ENCODE measurements at places on chromosomes 2 and 18.

- no peak for DNase-seq
Measured at GRCh38 chr2:76450024-76450475, 739.3 kb upstream of the GCFC2 start.

DNA sequence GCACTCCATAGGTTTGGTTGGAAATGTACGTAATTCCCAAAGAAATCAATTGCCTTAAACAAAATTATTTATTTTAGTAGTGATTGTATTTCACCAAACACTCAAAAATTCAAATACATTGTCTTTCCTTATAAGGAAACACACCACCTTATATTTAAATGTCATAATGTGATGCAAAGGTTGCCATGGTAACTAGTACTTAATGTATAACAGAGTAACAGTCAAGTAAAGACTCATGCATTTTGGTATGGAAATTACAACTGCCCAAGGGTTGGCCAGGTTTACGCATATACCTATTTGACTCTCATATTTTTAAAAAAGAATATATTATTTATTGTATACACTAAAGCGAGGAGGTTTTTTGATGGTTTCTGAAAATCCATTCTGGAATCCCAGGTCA is 231.2 kb downstream of the TCF4 start:
- no peak for DNase-seq

GRCh38 chr18:48548011-48548771 is 9.4 kb downstream of the CTIF start:
- no peak for DNase-seq

DNA sequence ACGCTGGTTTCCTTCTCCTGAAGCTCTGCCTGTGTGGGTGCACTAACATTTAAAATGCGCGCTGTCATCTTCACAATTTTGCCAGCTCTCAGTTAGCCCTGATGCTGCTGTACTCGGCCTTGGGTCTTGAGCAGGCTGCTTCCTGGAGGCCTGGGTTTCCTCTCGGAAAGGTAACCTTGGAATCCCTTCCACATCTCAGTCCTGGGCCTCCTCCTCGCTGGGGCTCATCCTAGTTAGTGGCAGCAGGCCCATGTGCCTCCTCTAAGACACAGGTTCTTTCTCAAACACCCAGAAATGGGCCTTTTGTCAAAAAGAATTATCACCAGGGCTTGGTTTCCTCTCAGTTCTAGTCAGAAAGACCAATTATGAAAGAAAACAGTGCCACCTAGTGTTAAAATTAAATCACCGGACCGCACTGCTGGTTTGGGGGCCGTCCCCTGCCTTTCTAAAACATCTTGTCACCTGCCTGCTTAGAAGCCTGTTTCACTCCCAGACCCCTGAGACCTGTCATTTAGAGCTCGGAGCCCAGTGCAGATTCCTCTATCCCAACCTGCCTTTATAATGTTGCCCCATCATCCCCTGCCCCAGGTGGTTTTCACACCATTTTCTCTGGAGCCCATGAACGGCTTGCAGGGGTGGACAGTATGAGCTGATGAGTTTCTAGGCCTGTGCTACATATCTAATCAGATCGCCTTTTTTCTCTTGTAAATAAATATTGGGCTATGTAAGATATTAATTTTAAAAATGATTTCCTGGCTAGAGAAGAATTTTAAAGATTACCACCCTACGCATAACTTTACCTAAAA is 42.4 kb downstream of the HK2 start:
- no peak for DNase-seq

DNA sequence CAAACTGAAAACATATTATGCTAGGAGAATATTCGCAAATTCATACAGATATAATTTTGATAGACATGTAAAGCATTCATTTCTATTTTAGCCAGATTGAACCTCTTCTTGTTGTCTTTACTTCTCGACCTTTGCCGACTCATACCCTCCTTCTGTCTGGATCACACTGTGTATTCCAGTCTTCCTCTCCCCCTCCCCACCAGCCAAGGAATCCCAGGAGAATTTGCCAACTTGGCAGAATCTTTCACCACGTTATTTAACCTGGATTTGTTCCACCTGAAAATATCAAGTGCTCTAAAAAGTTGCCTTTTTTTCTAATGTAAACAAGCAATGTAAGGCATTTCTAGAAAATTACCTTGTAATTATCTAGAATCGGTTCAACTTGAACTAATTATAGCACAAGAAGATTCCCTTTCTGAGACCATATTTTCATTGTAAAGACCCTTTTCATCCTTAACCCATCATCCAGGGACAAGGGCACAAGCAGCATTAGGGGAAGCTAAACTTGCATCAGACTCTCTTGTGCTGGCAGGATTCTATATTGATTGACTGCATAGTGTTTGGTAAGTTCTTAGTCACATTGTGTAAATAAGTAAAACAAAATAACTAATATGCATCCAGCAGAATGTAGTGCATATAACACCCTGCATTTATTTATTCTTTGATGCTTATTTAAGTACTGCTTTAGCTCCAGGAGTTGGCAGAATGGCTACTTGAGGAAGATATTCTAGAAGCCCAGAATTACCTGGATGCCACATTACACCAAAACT is 1328.7 kb upstream of the NXPH2 start:
- no peak for DNase-seq

- no peak for DNase-seq
Measured at GRCh38 chr2:189022492-189022891, 48.3 kb downstream of the COL3A1 start.

DNA sequence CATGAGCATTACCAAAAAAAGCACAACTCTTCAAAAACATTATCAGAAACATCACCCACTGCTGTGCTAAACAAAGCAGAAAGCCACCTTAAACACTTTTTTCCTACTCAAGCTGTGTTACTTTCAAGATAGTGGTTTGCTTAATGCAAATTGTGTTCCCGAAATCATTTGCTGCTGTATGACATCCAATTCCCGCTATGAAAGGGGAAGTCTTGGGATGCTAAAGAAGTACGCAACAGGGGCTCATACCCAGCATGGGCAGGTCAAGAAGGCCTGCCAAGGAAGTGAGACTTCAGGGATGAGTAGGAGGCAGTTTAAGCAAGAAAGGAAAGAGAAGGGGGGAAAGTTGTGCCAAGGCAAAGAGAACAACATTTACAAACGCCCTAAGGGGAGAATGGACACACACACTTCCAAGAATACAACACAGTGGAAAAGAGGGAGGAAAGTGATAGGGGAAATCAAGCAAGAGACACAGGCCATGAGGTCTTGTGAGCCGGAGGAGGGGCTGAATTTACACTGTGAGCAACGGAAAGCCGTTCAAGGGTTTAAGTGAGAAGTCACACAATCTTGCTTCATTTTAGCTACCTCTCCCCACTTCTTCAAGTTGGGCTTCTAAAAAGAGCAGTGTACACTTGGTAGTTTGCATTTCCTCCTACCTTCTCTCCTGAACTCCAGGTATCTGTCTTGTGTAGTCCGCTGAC is 4.0 kb downstream of the PTPN2 start:
- no peak for DNase-seq

DNA sequence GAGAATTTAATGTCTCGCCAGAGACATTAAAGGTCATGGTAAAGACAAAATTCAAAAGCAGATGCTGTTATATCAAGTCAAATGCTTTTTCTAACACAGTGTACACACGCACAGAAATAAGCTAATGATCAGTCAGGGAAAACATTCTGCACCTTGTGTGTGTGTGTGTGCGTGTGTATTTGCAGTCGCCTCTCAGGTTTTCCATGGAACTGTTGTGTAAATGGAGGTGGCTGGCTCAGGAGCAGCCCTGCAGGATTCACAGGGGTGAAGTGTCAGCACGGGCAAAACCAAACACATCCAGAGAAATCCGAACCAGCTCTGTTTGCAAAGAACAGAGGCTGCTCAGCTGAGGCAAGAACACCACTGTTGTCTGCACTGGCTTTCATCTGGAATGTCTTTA is 76.2 kb upstream of the YWHAQ start:
- DNase-seq, result no peak

GRCh38 chr2:181586569-181587081 is 70.3 kb downstream of the CERKL start:
- peak; percentile 50 for DNase-seq

DNA sequence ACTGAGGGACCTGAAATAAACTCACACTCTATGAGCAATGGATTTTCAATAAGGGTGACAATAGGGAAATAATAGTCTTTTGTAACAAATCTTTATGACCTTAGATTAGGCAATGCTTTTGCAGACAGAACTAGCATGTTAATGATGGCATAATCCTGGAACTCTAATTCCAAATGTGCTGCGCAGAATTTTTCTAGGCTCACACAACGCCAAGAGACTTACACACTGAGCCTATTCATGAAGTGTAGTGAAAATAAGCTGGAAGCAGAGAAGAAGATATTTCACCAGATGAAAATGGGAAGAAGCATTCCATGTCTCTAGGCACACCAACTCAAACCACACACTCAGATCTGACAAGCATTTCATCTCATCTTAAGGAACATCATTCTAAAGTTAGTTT is 178.5 kb downstream of the L3MBTL4 start:
- DNase-seq, result no peak

DNA sequence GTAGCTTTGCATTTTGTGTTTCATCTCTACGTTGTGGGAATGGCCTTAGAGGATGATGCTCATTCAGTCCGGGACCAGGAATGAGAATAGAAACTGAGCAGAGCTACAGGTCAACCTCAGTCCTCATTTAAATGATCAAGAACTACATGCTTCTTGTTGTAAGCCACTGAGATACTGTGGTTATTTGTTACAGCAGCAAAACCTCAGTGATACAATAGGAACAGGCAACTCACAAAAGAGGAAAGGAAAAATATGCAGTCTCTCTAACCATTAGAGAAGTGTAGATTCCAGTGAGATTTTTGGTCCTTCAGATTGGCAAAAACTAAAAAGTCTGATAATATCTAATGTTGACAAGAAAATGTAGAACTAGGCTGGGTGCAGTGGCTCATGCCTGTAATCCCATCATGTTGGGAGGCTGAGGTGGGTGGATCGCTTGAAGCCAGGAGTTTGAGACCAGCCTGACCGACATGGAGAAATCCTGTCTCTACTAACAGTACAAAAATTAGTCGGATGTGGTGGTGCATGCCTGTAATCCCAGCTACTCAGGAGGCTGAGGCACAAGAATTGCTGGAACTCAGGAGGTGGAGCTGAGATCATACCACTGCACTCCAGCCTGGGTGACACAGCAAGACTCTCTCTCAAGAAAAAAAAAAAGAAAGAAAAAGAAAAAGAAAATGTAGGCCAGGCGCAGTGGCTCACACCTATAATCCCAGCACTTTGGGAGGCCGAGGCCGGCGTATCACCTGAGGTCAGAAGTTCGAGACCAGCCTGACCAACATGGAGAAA is 13.3 kb downstream of the CHCHD5 start:
- DNase-seq, result no peak

GRCh38 chr2:16682431-16683118 is 16.9 kb upstream of the CYRIA start:
- no peak for DNase-seq

GRCh38 chr2:63865159-63865799 is 23.6 kb downstream of the UGP2 start:
- no peak for DNase-seq

DNA sequence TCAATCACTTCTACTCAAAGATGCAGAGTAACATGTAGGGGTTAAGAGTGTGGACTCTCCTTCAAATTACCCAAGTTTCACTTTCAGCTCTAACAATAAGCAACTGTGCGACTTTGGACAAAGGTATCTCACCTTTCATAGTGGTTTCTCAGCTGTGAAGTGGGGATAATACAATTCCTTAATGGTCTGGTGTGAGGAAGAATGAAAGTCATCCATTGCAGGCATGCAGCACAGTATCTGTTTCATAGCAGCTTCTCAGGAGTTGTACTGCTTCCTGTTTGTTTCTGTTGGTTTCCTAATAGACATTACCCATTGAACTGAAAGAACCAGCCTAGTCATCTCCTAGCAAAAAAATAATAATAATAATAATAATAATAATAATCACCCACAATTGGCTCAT is 74.4 kb downstream of the DDX18 start:
- no peak for DNase-seq

DNA sequence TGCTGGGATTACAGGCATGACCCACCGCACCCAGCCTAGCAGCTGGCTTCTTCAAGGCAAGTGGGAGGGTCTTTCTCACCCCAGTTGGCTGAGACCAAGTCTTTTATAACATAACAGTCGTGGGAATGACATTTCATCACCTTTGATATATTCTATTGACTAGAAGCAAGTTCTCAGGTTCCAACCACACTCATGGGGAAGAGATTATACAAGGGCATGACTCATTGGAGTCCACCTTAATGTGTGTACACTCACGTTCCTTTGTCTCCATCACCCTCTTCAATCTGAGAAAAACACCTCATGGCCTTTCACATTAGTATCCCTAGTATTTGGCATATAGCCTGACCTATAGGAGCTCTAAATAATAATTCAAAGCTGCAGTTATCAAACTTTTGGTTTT is 2.8 kb upstream of the BBS5 start:
- DNase-seq, result no peak

DNA sequence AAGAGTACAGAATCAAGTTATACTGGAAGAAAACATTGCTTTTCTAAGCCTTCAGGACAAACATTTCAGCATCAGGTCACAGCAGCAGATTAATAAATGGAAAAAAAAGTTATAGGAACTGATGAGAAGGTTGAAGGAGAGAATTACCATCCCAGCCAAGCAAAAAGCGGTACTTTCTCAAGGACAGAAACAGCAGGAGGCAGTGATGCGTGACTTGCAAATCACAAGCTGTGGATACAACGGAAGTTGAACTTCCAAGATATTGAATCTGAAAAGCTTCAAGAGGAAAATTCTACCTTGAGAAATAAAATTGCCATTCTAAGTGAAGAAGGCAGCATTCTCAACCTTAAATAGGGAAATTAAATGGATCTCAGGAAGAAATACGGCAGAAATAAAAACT is 18.5 kb upstream of the SERPINB12 start:
- DNase-seq, result no peak

- DNase-seq, result no peak
Measured at GRCh38 chr2:138110453-138111083, 146.3 kb downstream of the HNMT start.

GRCh38 chr18:59481436-59481835 is 122.4 kb upstream of the LMAN1 start:
- no peak for DNase-seq

DNA sequence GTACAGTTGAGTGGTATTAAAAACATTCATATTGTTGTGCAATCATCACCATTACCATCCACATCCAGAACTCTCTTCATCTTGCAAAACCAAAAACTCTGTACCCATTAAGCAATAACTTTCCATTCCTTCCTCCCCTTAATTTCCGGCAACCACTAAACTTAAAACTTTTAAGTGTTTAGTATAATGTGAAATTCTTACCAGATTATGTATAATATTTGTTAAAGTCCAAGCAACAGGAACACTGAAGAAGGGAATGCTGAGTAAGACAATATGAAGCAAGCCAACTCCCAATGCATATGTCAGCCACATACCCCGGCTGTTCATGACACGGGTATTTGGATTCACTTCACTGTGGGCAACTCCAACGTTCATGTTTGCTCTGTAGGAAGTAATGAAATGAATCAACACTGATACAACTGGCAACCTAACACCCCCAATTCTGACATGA is 1.9 kb downstream of the ORMDL1 start:
- DNase-seq, result no peak
